ENCODE measurements at places on chromosomes 11 and 22. TPM values are rescaled to one million over a fixed set of nuclear protein-coding genes. Genes with fewer than 3 reads are reported as not detected.

SHANK2 gene
- 42.7 TPM for total RNA-seq

DNA sequence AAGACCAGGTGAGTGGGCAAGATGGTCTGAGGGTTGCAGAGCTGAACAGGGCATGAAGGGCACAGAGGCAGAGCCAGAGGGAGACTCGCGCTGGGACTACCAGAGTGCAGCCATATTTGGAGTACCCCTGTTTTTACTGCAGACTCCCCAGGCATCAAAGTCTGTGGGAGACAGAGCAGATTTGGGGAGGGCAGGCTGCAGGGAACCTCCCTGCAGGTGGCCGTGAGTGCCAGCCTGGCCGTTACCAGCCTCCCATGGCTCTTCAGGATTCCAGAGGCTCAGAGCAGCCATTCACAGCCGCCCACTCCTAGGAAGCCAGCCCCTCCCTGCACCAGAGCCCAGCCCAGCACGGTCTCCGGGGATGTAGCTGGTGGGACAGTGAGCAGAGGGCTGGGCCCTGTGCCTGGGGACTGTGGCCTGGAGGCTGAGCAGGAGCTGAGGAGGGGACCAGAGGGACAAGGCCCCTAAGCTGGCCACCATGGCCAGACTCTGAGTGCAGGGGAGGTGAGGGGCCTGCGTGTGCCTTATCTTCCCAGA lies at the start of gene SEPTIN3:
Gene SEPTIN3 (plus strand): TSS at position 334 of the 537 bp plus-strand sequence. CDS start 2,050 bp downstream, outside the sequence.
- no peaks in the 10 kb centered on the region for H3K4me1 ChIP-seq
- no peak within 1 kb of the TSS for H3K4me3 ChIP-seq
- no peak within 1 kb of the TSS for H3K27ac ChIP-seq
- H3K27me3 ChIP-seq: peaks cover 3% of the 10 kb centered on the region
- no peaks in the 10 kb centered on the region for H3K36me3 ChIP-seq

DNA sequence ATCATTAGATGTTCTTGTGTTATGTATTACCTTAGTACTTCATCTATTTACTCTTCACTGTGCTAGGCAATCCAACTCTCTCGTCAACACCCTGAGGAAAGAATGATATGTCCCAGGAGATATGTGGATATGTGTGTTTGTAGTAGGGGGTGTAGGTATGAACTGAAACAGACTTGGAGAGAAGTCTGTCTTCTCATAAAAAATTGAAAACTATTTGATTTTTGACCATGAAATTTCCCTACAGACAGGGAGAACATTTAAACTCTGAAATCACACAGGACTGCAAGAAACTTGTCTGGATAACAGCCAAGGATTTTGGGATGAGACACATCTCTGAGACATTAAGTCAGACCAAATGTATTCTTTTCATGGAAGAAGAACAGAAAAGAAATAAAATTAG lies 967.0 kb upstream of the FAT3 start:
- no peak for DNase-seq
- H3K36me3 ChIP-seq: no peaks in the 10 kb centered on the region
- no peak overlapping the region for H3K27ac ChIP-seq

GRCh38 chr22:20431511-20432192 lies 6.0 kb downstream of the SCARF2 start:
- no peak overlapping the region for H3K27ac ChIP-seq
- DNase-seq: no peak
- H3K4me1 ChIP-seq: no peaks in the 10 kb centered on the region
- H3K36me3 ChIP-seq: peaks cover 12% of the 10 kb centered on the region
- no peaks in the 10 kb centered on the region for H3K27me3 ChIP-seq
- no peak overlapping the region for H3K4me3 ChIP-seq

DNA sequence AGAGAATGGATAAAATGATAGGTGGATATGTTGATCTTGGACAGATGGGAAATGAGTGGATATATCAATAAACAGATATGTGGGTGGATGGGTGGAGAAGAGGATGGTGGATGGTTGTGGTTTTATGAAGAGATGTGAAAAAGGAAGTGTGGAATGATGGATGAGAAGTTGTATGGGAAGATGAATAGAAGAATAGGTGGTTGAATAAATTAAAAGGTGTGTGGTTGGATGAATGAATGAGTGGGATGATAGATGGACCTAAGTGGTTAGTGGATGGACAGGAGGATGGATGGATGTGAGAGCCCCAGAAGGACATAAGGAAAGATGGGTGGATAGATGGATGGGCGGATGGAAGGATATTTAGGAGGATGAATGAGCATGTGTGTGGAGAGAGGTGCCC lies 913 bp upstream of the CD44 start:
- no peak overlapping the region for H3K4me3 ChIP-seq
- H3K4me1 ChIP-seq: no peaks in the 10 kb centered on the region
- H3K27me3 ChIP-seq: no peaks in the 10 kb centered on the region
- no peak for DNase-seq
- no peaks in the 10 kb centered on the region for H3K36me3 ChIP-seq

All from lung (tissue), 17 donors.